Esophagus mucosa (tissue), 1 donor: ENCODE measurements at places on chromosomes 4 and X. TPM values are rescaled to one million over a fixed set of nuclear protein-coding genes. Genes with fewer than 3 reads are reported as not detected.

MAOA gene
- total RNA-seq, result 88.9 TPM

MAGT1 gene
- total RNA-seq, result 39.4 TPM

RAB41 gene
- not detected for total RNA-seq

MAGEA9B gene
- not detected for total RNA-seq

MAGEB17 gene
- not detected for total RNA-seq

ADH7 gene
- 120 TPM for total RNA-seq

ARAP2 gene
- total RNA-seq, result 28.5 TPM

MAD2L1 gene
- 12.7 TPM for total RNA-seq

SPANXN3 gene
- total RNA-seq, result not detected

PDZD4 gene
- 0.68 TPM for total RNA-seq

FRMD7 gene
- not detected for total RNA-seq

DLG3 gene
- 36.4 TPM for total RNA-seq

UGT2B10 gene
- total RNA-seq, result not detected

FGFBP1 gene
- 402 TPM for total RNA-seq

SMS gene
- total RNA-seq, result 29.7 TPM

GATA1 gene
- total RNA-seq, result not detected

LGI2 gene
- total RNA-seq, result 0.20 TPM

STAP1 gene
- 0.24 TPM for total RNA-seq

MAGEA2B gene
- total RNA-seq, result not detected

RNF128 gene
- 5.2 TPM for total RNA-seq

GPR101 gene
- total RNA-seq, result not detected

IGBP1 gene
- 36.5 TPM for total RNA-seq

PITX2 gene
- total RNA-seq, result 2.1 TPM

TCEAL3 gene
- total RNA-seq, result 2.9 TPM

NUDT10 gene
- total RNA-seq, result not detected

TCEAL5 gene
- not detected for total RNA-seq

TEX13B gene
- total RNA-seq, result not detected

ATP2B3 gene
- total RNA-seq, result not detected

GNRHR gene
- 0.56 TPM for total RNA-seq

MAMLD1 gene
- total RNA-seq, result 0.76 TPM

TMEM154 gene
- 120 TPM for total RNA-seq

MAGEH1 gene
- 2.1 TPM for total RNA-seq

CT45A6 gene
- not detected for total RNA-seq

ITGB1BP2 gene
- total RNA-seq, result 0.56 TPM

EVC2 gene
- 1.8 TPM for total RNA-seq
